ENCODE measurements at places on chromosomes 12 and 14. TPM values are rescaled to one million over a fixed set of nuclear protein-coding genes. Genes with fewer than 3 reads are reported as not detected.

Gene PSMC1
- 107 TPM for total RNA-seq

Gene IL23A
- total RNA-seq = not detected

Gene HOXC4
- total RNA-seq = 1.1 TPM

Gene RASAL1
- total RNA-seq = not detected

Gene KCNA5
- total RNA-seq = 0.33 TPM

Gene ZFHX2
- total RNA-seq = 0.44 TPM

Gene ENDOU
- total RNA-seq = 3.2 TPM

Gene KRT78
- not detected for total RNA-seq

Gene MYO1H
- total RNA-seq = 0.57 TPM

Gene MAP1LC3B2
- total RNA-seq = not detected

Gene ARHGAP9
- total RNA-seq = 50.1 TPM

Gene GATC
- 22.1 TPM for total RNA-seq

Gene ZNF385A
- total RNA-seq = 8.8 TPM

Gene NELL2
- total RNA-seq = 1.3 TPM

Gene SIX4
- total RNA-seq = 2.9 TPM

Gene KITLG
- 14.8 TPM for total RNA-seq

Gene EML1
- 21.8 TPM for total RNA-seq

Gene TEX52
- total RNA-seq = not detected

Gene EIF2S3B
- 0.22 TPM for total RNA-seq

Gene B3GNT4
- total RNA-seq = not detected

Gene TRPV4
- 1.3 TPM for total RNA-seq

Gene TPPP2
- total RNA-seq = not detected

Gene DACT1
- 2.3 TPM for total RNA-seq

Gene MYF5
- not detected for total RNA-seq

Gene RPGRIP1
- total RNA-seq = 0.68 TPM

Gene BCL2L2
- total RNA-seq = 56.8 TPM

Gene PCED1B
- total RNA-seq = 4.1 TPM

Gene TMEM52B
- total RNA-seq = not detected

Gene PMCH
- not detected for total RNA-seq

Gene CDCA4
- total RNA-seq = 6.1 TPM

Gene PPP1R3E
- 7.3 TPM for total RNA-seq

Gene SLC4A8
- total RNA-seq = 0.49 TPM

Gene NPFF
- total RNA-seq = not detected

Gene KIAA0586
- 15.1 TPM for total RNA-seq

Gene NYNRIN
- total RNA-seq = 6.8 TPM

Gene ERP27
- not detected for total RNA-seq

Gene DTD2
- 71.1 TPM for total RNA-seq

Gene CATSPERB
- total RNA-seq = 0.65 TPM

Gene DAO
- total RNA-seq = not detected

Gene GALNT8
- total RNA-seq = 3.3 TPM

Gene DBX2
- total RNA-seq = 0.66 TPM

Gene CCDC196
- not detected for total RNA-seq

Gene OTX2
- total RNA-seq = not detected

Gene CD63
- total RNA-seq = 949 TPM

Gene TRIP11
- 34.7 TPM for total RNA-seq

Gene B4GALNT3
- 0.16 TPM for total RNA-seq

Gene ANKRD33
- total RNA-seq = not detected

Gene CD163L1
- 8.2 TPM for total RNA-seq

Gene VPS29
- 161 TPM for total RNA-seq

Gene GCN1
- 56.7 TPM for total RNA-seq

Gene C14orf132
- 9.5 TPM for total RNA-seq

Gene USP30
- 38.1 TPM for total RNA-seq

Gene LMO3
- 87.4 TPM for total RNA-seq

Gene TMEM121
- 3.6 TPM for total RNA-seq

Gene PTPRQ
- 0.34 TPM for total RNA-seq

Gene RPL10L
- not detected for total RNA-seq

Gene NEUROD4
- not detected for total RNA-seq

Gene PKP2
- 21.7 TPM for total RNA-seq

Gene TMCC3
- 22.3 TPM for total RNA-seq

Gene KCNK10
- total RNA-seq = not detected

Data from subcutaneous adipose tissue (tissue), 4 donors.